Smooth muscle cell of bladder (primary cell): ENCODE measurements at places on chromosomes 3 and 15. TPM values are rescaled to one million over a fixed set of nuclear protein-coding genes. Genes with fewer than 3 reads are reported as not detected.

Gene NR1I2
- not detected in 2 replicates for total RNA-seq

Gene PAQR5
- 9.6 and 21.9 TPM in 2 replicates for total RNA-seq

Gene SLC27A2
- total RNA-seq = 0.85 and 0.92 TPM in 2 replicates

Gene LMOD3
- total RNA-seq = under 0.01 and 0.14 TPM in 2 replicates

Gene AGBL1
- total RNA-seq = not detected in 2 replicates

Gene UBXN7
- 16.5 and 16.8 TPM in 2 replicates for total RNA-seq

Gene ST8SIA2
- total RNA-seq = not detected in 2 replicates

Gene BSN
- under 0.01 TPM in 2 replicates for total RNA-seq

Gene SUSD5
- 1.1 and 3.6 TPM in 2 replicates for total RNA-seq

Gene ITGA11
- 28.6 and 55.0 TPM in 2 replicates for total RNA-seq

Gene RTP1
- not detected in 2 replicates for total RNA-seq

Gene WNT7A
- under 0.01 TPM in 1 of 2 replicates, not detected in the other for total RNA-seq

Gene DNAH12
- total RNA-seq = under 0.01 and 0.18 TPM in 2 replicates

Gene CFAP92
- 0.09 and 1.1 TPM in 2 replicates for total RNA-seq

Gene C3orf52
- total RNA-seq = 5.7 and 10.5 TPM in 2 replicates

Gene OR5K2
- total RNA-seq = not detected in 2 replicates

Gene EPHB3
- 3.7 and 7.0 TPM in 2 replicates for total RNA-seq
